Lung microvascular endothelial cell (primary cell): ENCODE measurements at places on chromosomes 11 and 22.

DNA sequence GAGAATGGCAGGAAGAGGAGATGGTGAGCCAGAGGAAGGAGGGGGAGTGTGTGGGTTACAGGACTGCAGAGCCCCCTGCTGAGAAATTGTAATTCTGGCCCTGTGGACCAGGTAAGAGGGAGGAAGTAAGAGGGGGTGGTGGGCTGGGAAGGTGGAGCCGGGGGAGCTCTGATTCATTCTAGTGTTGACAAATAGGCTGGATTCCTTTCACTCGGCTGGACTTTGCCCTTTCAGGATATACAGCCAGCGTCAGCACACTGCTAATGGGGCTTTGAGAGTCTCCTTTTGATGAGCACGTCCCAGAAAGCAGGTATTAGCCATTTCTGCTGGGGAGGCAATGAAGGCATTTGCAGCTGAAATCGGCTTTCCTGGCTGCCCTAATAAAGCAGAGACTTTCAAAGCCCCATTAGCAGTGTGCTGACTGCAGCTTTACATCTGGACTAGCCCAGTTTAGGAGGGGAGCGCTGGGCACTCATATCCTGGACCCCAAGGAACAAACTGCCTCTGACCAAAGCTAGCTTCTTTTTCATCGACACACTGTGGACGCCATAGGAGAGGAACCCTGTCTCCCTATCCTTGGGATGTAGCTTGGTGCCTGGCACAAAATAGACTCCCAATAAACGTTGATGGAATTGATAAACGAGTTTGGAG, 44.8 kb upstream of the CADM1 start:
- no peak for DNase-seq

- no peak for DNase-seq
Measured at GRCh38 chr11:32113200-32113919, 22.5 kb downstream of the RCN1 start.

DNA sequence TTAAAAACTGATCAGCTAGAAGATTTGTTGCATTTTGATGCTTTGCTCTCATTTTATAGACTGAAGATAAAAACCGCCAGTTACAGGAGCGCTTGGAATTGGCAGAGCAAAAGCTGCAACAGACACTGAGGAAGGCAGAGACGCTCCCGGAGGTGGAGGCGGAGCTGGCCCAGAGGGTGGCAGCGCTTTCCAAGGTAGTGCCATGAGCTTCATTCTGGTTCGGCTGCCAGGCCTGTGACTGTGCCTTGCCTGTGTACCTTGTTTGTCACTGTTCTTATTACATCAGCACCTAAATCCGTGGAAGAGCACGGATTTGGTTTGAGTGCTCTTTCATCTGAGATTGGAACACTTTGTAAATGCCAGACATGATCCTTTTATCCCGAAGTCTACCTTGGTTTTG, 61.4 kb downstream of the PPFIA1 start:
- no peak for DNase-seq

DNA sequence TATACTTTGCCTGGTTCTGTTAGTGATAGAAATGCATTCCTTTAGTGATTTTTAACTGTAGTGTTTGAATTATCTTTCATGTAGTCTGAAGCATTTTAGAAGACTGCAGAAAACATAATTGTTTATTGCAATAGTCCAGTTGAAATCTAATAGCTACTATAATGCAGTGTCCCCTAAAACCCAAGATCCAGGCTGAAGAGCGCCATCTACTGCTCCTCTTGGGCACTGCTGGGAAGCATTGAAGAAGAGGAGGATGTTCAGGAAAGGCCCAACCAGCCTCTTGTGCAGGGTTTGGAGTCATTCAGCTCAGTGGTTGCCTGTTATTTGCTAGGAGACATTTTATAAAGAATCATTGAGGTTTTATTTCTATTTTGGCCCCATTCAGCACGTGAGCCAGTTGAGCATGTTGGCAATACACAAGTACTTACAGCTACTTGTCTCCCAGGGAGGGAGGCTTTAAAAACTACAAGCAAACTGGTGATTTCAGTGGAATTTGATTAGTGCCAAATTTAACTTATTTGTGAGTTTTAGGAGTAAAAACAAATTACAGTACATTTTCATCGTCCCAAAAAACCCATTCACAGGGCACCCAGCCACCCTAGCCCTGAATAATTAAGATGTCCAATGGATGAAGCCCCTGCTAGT, 74.9 kb upstream of the HORMAD2 start:
- peak; percentile 82 for DNase-seq

DNA sequence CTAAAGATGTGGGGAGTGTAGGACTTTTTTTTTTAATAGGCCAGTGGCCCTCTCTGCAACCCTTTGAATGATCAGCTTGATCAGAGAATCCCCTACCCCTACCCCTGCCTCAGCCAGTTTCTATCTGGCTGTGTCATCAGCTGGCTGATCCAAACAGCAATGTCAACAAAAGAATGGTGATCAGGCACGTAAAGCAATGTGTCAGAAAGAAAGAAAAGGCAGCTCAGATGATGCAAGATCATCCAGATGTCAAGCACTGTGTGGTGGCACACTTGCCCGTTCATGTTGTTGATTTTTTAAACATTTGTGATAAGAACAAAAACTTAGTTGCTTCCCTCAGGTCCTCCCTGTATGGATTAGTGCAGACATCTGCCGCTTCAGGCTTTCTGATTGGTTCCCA, 26.3 kb upstream of the EHF start:
- no peak for DNase-seq

DNA sequence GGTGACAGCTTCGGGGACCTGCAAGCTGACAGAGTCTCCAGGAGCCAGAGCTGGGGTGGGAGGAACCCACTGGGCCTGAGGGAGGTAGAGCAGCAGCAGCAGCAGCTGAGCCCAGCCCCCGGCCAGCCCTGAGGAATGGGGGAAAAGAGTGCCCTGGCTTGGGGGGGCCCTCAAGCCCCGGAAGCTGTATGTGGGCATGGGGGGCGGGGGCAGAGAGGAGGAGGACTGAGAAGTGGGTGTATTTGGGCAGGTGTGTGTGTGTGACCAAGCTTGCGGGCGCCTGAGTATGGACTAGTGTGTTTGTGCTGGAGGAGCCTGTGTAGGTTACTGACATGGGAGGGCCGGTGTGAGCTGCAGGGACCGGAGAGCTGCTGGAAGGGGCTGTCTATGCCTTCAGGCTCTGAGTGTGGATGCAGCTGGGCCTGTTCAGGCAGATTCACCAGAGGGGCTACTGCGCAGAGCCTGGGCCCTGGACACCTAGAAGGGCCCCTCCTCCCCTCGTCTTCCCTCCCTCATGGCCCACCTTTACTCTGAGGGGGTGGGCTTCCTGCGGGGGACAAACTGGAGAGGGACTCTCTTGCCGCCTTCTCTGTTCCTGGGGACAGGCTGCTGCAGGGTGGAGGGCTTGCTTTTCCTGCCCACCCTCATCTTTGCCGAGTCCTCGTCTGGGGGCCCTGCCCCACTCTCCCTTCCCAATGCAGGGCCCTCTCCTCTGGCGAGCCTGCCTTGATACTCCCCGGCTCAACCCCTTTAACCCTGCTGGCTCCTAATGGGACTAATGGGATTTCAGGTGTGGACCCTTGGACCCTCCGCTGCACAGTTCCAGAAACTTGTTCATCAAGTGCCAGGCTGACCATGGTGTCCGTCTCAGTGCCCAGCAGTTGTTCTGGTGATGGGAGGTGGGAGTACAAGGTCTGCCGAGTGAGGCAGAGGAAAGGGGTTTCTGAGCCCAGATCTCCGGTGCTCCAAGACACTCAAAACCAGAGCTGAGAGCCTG, 28.2 kb downstream of the ST3GAL4 start:
- no peak for DNase-seq
